T-helper 17 cell (primary cell): ENCODE measurements at places on chromosomes 16 and 17. TPM values are rescaled to one million over a fixed set of nuclear protein-coding genes. Genes with fewer than 3 reads are reported as not detected.

- peaks cover 7% of the 10 kb centered on the region for H3K4me1 ChIP-seq
- DNase-seq = no peak
- H3K27me3 ChIP-seq = peaks cover 79% of the 10 kb centered on the region
- H3K4me3 ChIP-seq = no peak overlapping the region
Measured at GRCh38 chr16:8575399-8575798, 14.9 kb downstream of the TMEM114 start.

- no peaks in the 10 kb centered on the region for H3K27me3 ChIP-seq
- no peaks in the 10 kb centered on the region for H3K36me3 ChIP-seq
- no peak overlapping the region for H3K27ac ChIP-seq
Measured at GRCh38 chr16:22664132-22664531, 149.8 kb upstream of the HS3ST2 start.

The SLC16A13 gene
- total RNA-seq = 3.3 TPM

DNA sequence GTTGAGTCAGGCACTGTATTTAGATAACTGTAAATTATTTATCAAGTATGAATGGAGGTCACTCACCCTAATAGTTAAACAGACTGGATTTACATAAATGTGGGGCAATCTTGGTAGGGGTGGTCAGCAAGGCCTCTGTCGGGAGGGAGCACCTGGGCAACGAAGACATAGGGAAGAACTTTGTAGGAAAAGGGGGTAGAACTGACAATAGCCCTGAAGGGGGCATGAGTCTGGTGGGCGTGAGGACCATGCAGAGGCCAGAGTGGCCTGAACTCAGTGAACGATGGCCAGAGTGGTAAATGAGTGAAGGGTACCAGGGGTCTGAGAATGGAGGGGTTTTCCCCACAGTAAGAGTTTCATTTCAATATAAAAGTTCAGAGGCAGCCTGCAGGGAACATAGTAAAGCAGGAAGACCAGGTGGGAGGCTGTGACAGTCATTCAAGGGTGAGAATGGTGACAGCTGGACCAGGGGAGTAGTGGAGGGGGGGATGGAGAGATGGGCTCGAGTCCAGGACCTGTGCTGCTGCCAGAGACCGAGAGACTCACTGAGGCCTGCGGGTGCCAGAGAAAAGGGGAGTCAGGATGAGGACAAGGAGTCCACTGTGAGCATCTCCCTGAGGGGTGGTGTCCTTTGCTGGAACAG lies 2.9 kb downstream of the C17orf67 start:
- no peaks in the 10 kb centered on the region for H3K36me3 ChIP-seq
- peak overlapping the region; percentile 43 for H3K4me3 ChIP-seq
- peaks cover 19% of the 10 kb centered on the region for H3K4me1 ChIP-seq
- H3K27ac ChIP-seq = peak overlapping the region; percentile 4
- H3K27me3 ChIP-seq = no peaks in the 10 kb centered on the region
- DNase-seq = no peak

- H3K27me3 ChIP-seq = no peaks in the 10 kb centered on the region
- H3K4me3 ChIP-seq = no peak overlapping the region
- peaks cover 6% of the 10 kb centered on the region for H3K36me3 ChIP-seq
Measured at GRCh38 chr16:1621851-1622250, 9.7 kb downstream of the CRAMP1 start.

DNA sequence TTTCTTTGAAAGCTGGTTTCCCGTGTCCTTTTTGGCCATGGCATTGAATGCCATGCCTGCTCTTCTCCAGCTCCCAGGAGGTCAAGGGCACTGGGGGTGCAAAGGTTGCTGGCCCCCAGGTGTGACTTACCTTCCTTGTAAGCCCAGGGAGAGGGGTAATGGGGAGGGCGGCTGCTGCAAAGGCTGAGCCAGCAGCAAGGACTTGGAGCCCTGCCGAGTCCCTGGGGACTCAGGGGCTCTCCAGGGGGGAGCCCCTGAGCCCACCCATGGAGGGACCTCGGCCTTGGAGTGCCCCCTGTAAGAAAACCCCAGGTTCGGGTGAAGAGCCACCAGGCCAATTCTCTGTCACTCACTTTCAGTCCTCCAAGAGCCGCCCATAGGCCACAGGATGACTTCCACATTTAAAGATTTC lies 5.9 kb upstream of the CCL22 start:
- H3K4me1 ChIP-seq = peaks cover 13% of the 10 kb centered on the region
- DNase-seq = no peak
- H3K27me3 ChIP-seq = peaks cover 29% of the 10 kb centered on the region
- H3K27ac ChIP-seq = no peak overlapping the region
- H3K36me3 ChIP-seq = no peaks in the 10 kb centered on the region

DNA sequence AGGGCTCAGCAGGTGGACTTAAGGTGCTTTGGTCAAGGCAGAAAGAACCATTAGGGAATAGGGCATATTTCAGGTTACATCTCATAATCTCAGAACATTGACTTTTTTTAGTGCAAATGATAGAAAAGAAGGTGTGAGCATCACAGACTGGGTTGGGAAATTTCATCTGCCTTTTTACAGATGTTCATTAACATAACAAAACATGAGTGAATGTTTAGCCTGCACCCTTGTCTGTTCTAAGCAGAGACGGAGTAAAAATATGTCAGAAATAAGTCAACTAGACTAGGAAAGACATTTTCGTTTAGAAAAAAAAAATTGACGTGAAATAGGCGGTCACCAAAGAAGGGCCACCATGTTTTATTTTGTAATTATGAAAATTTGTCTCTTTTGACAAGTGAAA lies 127.5 kb upstream of the CDH13 start:
- H3K4me3 ChIP-seq = no peak overlapping the region
- H3K4me1 ChIP-seq = peaks cover 2% of the 10 kb centered on the region
- H3K36me3 ChIP-seq = no peaks in the 10 kb centered on the region
- no peak overlapping the region for H3K27ac ChIP-seq
- DNase-seq = no peak
- H3K27me3 ChIP-seq = peaks cover 21% of the 10 kb centered on the region

DNA sequence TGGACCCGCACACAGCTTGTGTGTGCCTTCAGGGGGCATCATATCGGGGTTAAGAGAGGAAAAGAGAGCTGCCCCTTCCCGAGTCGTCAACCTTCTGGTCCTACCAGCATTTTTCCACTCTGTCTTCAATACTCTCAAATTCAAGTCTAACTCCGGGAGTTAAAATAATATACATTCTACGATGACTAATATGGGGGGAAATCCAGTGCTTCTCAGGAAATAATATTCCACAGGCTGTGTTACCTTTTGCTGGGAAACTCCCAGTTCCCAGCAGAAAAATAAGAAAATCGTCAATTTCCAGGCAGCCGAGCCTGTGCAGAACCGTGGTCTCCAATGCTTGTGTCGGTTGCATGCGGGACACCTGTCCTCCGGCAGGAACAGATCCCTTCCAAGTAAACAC lies 105.0 kb upstream of the FOXF1 start:
- H3K4me3 ChIP-seq = no peak overlapping the region
- no peaks in the 10 kb centered on the region for H3K36me3 ChIP-seq
- H3K4me1 ChIP-seq = no peaks in the 10 kb centered on the region
- no peak for DNase-seq
- no peak overlapping the region for H3K27ac ChIP-seq

The STX1B gene
- total RNA-seq = 0.27 TPM

- H3K27me3 ChIP-seq = no peaks in the 10 kb centered on the region
- peaks cover 46% of the 10 kb centered on the region for H3K4me1 ChIP-seq
- peak; percentile 45 for DNase-seq
- peaks cover 9% of the 10 kb centered on the region for H3K36me3 ChIP-seq
Measured at GRCh38 chr17:50866950-50867362, 802 bp upstream of the TOB1 start.
